Muscle of arm (tissue), 14 donors: ENCODE measurements at places on chromosomes 4 and X.

DNA sequence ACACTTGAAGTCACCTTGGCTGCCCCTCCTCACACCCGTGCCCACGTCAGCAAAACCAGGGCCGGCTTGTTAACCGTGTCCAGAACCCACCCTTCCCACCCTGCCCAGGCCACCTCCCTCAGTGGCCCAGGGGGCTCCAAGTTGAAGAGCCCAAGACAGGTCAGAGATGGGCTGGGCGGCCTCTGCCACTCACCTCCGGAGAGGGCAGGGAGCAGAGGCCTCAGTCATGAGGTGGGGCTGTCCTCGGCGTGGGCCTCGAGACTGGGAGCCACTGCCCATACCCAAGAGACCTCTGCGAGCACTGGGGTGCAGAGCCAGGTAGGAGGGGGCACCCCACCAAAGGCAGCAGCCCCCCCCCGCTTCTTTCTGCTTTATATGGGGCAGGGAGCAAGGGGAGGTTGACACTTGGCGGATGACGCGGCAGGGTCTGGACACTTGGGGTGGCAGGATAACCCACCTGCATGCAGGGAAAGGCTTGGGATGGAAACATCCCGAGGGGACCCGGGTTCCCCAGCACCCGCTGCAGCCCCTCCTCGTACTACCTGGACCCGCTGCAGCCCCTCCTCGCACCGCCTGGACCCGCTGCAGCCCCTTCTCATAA is 38.0 kb upstream of the SPON2 start:
- DNase-seq, result no peak

- DNase-seq, result no peak
Observed at GRCh38 chr4:25031077-25031621, 403 bp upstream of the LGI2 start.

DNA sequence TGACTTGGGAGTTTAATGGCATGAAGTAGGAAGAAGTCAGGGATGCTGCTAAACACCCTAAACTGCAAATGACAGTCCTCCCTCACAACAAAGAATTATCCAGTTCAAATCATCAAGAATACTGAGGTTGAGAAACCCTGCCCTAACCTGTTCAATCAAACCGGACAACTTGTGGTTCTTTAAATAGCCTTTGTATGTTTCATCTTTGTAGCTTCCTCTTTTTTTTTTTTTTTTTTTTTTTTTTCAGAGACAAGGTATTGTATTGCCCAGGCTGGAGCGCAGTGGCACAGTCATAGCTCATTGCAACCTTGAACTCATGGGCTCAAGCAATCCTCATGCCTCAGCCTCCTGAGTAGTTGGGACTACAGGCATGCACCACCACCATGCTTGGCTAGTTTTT is 52.5 kb upstream of the TTC29 start:
- no peak for DNase-seq

DNA sequence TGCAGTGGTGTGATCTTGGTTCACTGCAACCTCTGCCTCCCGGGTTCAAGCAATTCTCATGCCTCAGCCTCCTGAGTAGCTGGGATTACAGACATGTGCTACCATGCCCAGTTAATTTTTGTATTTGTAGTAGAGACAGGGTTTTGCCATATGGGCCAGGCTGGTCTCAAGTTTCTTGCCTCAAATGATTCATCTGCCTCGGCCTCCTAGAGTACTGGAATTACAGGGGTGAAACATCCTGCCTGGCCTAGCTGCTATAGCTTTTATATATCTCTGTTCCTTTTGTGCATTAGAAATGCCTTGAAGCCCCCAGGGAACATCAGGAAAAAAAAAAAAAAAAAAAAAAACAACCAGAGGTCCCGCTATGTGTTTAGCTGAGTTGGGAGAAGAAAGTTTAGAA is 34.8 kb downstream of the UBE2K start:
- no peak for DNase-seq

- no peak for DNase-seq
Observed at GRCh38 chr4:14856934-14857235, 145.4 kb upstream of the CPEB2 start.

DNA sequence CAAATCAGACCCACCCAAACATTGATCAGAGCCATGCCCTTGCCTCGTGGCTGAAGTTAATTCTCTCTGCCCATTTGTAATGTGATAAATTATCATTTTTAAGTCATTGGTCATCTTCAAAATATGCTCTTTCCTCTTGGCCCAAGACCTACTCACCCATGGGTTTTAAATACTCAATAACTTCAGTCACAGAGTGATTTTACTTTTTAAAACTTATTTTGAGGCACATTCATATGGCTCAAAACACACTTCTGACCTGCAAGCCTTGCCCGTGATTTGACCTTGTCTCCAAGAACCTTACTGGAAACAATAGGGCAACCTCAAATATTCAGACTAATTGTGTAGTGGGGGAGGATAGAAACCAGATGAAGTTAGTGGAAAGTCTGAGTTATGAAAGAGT is 176.2 kb upstream of the LNX1 start:
- no peak for DNase-seq

DNA sequence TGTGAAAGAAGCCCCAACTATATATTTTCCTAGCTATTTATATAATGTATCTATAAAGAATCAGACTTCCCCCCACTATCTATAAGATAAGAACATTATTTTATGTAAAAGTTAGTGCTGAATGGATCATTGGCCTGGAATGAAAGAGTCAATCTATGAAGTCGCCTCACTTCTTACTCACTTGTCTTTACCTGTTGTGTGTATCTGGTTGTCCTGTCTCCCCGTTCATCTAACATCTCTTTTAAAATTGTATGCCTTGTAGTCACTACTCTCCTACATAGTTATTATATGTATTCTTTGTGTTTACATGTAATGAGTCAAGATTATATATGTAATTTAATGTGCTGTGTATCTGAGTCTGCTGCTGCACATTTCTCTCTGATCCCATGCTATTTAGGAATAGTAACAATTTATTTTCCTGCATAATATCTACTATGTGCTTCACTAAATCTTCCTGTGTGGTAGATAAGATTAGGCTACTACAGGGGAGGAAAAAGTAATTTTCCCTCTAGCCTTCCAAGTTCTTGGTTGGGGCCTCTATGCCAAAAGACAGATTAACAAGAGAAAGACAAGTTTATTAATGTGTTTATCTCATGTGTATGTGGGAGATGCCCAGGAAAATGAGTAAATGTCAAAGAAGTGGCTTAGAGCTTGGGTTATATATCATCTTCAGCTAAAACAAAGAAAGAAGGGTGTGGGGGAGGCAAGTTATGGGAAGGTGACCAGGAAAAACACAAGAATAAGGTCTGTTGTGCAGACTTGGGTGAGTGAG is 77.6 kb upstream of the FRMPD4 start:
- DNase-seq, result no peak
